ENCODE measurements at places on chromosomes 1 and 21.

DNA sequence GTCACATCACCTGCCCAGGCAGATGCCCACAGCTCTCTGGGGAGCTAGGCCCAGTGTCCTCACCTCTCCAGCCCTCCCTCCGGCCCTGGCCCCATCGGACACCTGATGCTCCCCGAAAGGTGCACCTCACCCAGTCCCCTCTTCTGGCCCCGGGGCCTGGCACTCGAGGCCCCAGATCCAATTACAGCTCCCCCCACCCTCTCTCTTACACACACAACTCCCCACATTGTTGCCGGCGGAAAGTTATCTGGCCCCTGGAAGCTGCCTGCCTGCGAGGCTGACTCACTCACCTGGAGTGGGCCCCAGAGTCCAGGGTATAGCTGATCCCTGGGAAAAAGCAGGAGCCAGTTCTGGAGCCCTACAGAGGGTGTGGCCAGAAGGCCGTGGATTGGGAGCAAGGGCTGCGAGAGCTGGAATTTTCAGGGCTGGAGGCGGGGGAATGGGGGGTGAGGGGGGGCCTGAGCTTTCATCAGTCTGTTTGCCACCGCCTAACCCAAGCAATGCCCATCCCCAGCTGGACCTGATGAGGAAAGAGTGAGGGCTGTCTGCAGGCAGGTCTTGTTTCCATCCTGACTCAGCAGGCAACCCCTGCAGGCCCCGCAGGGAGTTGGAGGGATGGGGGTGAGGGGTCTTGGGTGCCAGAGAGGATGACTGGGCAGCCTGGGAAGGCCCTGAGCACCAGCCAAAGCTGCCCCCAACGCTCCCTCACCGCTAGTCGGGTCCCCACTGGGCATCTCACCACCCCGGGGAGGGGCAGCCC is 948 bp downstream of the FBXO2 start:
- no peak for DNase-seq

GRCh38 chr1:55706397-55706796 is 491.2 kb upstream of the USP24 start:
- no peak for DNase-seq

DNA sequence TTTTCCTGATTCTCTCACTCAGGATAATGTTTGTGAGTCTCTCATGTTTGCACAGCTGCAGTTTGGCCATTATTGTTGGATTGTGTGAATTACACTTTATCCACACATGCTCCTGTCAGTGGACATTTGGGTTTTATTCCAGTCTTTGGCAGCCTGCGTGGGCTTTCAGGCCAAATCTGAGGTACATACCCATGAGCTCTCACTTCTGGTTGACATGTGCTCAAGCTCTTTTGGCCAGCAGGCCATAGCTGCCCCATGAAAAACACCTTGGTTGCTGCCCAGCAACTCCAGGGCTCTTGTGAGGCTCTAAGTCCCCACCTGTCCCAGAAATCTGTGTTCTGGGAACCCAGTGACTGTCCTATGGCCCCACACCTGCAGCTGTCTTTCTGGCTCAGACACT is 124.5 kb upstream of the GALNT2 start:
- DNase-seq = no peak

GRCh38 chr21:24824209-24824608 is 783.1 kb downstream of the MRPL39 start:
- no peak for DNase-seq

DNA sequence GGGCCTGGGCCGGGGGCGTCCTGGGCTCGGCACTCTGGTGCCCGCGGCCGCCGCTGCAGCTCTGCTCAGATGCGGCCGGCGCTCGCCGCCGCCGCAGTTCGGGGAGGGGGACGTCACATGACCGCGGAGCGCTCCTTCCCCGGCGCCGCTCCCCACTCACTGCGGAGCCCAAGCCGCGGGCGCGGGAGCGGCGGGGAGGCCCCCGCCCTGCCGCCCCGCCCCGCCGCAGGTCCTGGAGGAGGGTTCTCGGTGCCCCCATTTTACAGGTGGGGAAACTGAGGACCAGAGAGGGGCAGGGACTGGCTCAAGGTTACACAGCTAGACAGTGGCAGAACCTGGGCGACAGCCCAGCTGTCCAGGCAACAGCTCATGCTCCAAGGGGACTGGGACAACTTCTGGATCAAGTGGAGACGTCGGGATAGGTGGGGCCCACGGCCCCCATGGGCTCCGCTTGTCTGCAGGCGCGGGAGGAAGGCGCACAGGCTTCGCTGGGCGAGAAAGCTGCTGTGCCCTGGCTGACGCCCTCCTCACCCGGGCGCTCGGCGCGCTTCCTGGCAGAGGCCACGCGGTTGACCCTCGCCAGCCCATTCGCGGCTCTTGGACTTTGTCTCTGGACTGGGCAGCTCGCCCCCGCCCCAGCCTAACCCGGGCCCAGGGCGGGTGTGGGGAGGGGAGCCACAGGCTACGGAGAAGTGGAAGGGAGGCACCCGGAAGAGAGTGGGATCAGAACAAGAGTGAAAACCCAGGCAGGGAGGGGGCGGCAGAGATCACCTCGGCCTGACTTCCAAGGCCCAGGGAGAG is at the start of gene RAP1GAP:
TSS of gene RAP1GAP (minus strand) at position 100 of the 801 bp plus-strand sequence. CDS start 49,325 bp downstream, outside the sequence.
- DNase-seq = no peak

- peak; percentile 42 for DNase-seq
Measured at GRCh38 chr1:3714284-3714741, 37.9 kb upstream of the CCDC27 start.

DNA sequence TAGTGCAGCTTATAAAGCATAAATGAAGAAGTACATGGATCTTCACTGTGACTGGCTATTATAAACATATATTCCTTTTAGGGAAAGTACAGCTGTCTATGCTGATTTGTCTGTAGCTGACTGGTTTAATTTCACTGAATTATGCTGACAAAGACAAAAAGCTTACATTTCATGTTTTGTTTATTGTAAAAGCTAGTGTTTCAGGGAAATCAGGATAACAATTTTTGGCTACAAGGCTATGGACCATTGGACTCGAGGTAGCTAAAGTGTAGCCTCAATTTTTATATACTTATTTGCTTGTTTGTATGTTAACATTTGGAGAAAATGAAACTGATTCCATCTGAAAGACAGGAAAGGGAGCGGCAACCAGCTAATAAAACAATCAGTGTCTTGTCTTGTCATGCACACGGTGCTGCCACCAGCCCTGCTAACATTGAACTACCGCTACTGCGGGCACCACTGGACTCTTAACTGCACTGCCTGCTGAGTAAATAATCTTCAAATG is 480.2 kb downstream of the COL11A1 start:
- no peak for DNase-seq

DNA sequence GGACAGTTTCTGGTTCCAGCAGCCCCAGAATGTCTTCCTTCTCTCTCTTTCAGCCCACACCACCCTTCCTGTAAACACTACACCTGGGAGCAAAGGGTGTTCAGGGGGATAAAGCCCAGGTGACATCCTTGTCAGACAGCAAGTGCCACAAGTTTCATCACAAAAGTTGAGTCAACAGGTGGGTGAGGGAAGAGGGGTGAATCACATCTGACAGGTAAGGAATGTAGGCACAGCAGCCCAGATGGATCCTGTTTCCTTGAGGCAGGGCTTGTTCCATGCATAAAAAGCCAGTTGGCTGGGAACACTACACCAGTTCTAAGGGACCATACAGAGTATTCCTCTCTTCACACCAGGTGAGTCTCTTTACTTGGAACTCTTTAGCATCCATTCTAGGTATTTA is at the start of gene SPRR1B:
TSS of gene SPRR1B (plus strand) at position 309 of the 400 bp plus-strand sequence. CDS start 1,143 bp downstream, outside the sequence.
- DNase-seq = no peak

DNA sequence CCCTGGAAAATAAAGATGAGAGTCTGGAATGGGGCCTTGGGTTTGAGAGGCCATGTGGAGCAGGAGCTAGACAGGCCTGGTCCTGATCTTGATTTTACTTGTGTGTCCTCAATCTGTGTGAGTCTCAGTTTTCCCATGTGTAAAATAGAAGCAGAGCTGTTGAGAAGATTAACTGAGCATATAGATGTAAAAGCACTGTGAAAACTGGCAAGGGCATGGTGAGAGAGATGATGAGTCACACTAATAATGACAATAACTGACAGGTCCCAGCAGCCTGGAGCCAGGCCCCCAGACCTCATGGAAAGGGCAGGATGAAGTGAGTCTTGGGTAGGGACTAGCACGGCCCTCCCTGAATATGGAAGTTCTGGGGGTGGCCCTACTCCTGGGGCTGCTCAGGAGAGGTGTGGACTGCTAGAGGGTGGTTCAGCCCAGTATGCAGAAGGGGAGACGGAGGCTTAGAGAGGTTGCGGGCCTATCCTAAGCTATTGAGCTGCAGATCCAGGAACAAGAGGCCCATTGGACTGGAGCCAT is 2.8 kb upstream of the AHDC1 start:
- DNase-seq = peak; percentile 49

- DNase-seq = no peak
Measured at GRCh38 chr1:95154096-95154495, 36.9 kb downstream of the TLCD4 start.

GRCh38 chr1:9044236-9044635 is 18.0 kb upstream of the SLC2A7 start:
- DNase-seq = no peak

GRCh38 chr21:16587141-16587581 is 857.4 kb downstream of the USP25 start:
- peak; percentile 77 for DNase-seq

DNA sequence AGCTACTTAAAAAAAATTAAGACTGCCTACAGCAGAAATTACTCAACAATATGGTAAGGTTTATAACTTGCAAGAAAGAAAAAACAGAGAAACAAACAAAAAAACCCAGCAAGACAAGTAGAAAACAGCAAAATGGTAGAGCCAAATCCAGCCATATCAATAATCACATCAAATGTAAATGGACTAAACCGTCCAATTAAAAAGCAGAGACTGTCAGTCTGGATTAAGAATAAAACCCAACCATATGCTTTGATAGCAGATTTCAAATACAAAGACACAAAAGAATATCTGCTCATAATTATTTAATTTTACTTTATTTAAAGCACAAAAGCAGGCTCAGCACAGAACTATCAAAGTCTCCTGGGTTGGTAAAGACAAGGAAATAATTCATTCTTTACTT is 17.5 kb downstream of the PACC1 start:
- DNase-seq = no peak

DNA sequence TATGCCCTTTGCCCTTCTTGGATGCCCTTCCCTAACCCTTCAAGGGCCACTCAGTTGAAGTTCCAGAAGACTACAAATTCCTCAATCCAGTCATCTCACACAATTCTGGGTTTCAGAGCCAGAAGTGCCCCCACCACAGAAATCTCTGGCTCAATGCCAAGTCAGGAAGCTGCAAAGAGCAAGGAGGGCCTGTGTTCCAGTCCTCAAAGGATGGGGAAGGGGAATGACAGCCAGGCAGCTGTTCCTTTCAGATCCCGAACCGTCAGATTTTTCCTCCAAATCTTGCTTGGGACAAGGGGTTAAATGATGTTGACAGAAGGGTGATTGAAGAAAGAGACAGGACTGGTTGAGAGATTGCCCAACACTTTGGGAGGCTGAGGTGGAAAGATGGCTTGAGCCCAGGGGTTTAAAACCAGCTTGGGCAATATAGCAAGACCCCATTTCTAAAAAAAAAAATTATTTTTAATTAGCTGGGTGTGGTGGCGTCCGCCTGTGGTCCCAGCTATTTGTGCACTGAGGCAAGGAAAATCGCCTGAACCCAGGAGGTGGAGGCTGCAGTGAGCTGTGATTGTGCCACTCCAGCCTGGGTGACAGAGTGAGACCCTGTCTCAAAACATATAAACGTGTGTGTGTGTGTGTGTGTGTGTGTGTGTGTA is 716 bp upstream of the HPDL start:
- no peak for DNase-seq

DNA sequence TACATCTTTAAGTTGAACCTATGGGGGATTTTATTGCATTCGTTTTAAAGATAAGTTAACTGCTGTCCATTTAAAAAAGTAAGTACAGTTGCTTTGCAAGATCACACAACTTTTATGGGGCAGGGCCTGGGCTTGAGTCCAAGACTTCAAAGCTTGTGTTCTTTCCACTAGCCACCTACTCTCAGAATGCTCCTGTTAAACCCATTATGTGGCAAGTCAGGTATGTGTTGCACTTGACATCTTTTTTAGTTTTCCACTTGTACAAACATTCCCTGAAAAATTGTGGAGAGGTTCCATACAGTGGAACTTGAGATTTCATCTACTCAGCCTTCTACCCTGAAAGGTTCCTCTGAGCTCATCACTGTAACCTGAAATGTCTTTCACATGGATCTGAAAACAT is 235.5 kb upstream of the SGIP1 start:
- no peak for DNase-seq

DNA sequence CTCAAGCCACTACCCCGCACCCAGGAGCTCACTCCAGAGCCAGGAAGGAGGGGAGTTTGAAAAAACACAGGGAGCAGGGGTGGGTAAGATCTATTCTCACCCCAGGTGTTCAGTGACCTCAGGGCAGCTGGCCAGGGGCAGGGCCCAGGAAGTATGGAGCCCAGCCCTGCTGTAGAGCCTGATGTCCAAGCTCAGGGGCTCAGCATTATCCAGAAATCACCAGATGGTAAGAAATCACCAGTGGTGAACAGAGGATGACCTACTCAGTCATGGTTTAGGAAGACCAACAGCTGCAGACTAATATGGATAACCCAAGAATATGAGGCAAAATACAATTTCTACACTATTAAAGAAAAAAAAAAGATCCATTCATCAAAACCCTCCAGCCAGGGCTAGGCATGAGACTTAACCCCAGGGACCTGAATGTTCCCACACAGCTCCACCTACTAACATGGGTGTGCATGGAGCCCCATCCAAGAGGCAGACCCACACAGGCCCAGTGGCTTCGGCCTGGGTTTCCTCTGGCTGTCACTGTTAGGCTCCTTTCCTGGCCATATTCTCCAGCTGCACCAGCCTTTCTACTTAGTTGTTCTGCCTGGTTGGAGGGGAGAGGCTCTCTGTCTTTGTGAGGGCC is 67.6 kb downstream of the KCNN3 start:
- DNase-seq = no peak

- DNase-seq = no peak
Measured at GRCh38 chr1:73839922-73840321, 358.1 kb downstream of the LRRIQ3 start.

DNA sequence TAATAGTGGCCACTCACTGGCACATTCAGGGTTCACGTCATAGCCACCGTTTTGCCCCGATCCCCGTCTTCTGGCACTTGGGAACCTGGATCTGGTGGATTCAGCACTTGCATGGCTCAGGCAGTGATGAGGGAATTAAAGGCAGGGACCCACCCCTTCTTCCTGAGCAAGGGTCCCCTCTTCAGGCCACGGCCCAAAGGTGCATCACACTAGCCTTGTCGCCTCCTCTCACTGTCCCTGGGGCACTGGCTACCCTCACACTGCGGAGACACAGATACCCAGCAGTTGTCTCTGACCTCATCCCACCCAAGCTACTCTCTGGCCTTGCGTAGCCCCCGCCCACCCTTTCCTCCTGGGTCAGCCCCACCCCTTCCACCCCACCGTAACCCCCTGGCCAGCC is 19.9 kb upstream of the LDLRAP1 start:
- peak; percentile 26 for DNase-seq
